ENCODE measurements at places on chromosomes 7 and 10.

GRCh38 chr7:40536421-40536820 lies 401.6 kb downstream of the SUGCT start:
- H3K4me1 ChIP-seq = no peaks in the 10 kb centered on the region
- H3K36me3 ChIP-seq = no peaks in the 10 kb centered on the region
- no peak overlapping the region for H3K27ac ChIP-seq
- no peak overlapping the region for H3K4me3 ChIP-seq
- no peak for DNase-seq

DNA sequence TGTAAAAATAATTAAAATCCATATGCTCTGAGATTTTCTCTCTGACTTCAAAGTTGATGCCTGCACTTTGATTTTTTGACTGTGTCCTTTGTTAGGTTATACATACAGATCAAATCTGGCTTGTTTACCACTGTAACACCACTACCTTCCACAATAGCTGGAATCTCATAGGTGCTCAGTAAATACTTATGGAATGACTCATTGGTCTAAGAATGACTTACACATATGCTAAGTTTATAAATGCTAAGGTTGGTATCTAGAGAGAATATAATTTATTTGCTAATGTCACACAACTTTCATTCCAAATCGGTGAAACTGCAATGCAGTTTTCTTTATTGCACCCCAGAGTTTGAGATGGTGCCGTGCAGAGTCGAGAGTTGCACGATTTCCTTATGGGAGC lies 578.5 kb downstream of the SH2D4B start:
- no peak for DNase-seq
- H3K4me3 ChIP-seq = no peak overlapping the region
- H3K36me3 ChIP-seq = no peaks in the 10 kb centered on the region
- no peaks in the 10 kb centered on the region for H3K4me1 ChIP-seq
- H3K27me3 ChIP-seq = no peaks in the 10 kb centered on the region
- no peak overlapping the region for H3K27ac ChIP-seq

DNA sequence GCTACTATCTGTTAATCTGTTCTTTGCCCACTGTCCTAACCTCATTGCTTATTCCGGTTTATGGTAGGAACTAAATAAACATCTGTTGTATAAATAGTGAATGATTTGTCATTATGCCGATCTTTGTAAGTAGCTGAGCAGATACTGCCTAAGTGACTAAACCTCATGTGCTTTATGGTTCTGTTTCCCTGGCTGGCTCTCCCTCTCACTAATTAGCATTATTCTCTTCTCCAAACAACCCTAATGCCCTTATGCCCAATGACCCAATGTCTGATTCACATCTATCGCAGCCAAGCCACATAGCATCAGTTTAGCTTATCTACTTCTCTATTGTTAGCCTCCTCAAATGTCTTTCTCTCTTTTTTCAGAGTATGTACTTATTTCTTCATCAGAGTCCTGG lies 462.3 kb upstream of the POT1 start:
- no peaks in the 10 kb centered on the region for H3K36me3 ChIP-seq
- no peak overlapping the region for H3K27ac ChIP-seq
- no peaks in the 10 kb centered on the region for H3K4me1 ChIP-seq
- H3K4me3 ChIP-seq = no peak overlapping the region

- H3K4me1 ChIP-seq = no peaks in the 10 kb centered on the region
- no peaks in the 10 kb centered on the region for H3K36me3 ChIP-seq
- no peak for DNase-seq
Measured at GRCh38 chr10:125982260-125982948, 86.0 kb downstream of the FANK1 start.

DNA sequence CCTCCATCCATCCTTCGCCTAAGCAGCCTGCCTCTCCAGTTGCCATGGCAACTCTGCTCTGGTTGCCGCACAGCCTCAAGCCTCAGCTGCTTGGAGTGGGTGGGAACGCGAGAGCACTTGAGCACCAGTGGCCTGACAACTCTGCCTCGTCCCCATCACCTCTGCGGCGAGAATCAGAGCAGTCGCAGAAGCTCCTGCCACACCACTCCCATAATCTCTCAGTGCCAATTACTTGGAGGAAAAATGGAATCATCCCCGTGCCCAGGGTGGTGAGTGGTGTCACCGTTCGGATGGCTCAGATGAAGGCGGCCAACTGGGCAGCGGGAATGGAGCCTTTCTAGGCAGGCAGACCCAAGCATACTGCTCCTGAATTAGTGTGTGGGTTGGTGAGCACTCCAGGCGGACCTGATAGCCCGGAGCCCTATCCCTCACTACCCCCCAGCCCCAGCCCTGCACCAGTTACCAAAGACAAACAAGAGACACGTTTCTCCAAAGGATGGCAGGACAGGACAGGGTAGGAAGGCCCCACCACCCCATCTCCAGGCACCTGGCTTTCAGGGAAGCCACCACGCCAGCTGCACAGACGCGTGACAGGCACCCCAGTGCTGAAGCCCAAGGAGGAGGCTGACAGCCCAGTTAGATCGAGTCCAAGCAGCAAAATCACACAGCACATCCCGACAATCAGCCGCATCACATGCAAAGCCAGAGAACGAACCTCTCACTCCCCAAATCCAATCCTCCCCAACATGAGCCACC lies 335.4 kb downstream of the PTPRN2 start:
- H3K4me1 ChIP-seq = no peaks in the 10 kb centered on the region
- no peaks in the 10 kb centered on the region for H3K36me3 ChIP-seq
- H3K4me3 ChIP-seq = no peak overlapping the region
- H3K27ac ChIP-seq = no peak overlapping the region

GRCh38 chr7:133052401-133052756 lies 29.5 kb downstream of the CHCHD3 start:
- no peaks in the 10 kb centered on the region for H3K36me3 ChIP-seq
- peaks cover 19% of the 10 kb centered on the region for H3K4me1 ChIP-seq
- no peaks in the 10 kb centered on the region for H3K27me3 ChIP-seq
- DNase-seq = no peak

DNA sequence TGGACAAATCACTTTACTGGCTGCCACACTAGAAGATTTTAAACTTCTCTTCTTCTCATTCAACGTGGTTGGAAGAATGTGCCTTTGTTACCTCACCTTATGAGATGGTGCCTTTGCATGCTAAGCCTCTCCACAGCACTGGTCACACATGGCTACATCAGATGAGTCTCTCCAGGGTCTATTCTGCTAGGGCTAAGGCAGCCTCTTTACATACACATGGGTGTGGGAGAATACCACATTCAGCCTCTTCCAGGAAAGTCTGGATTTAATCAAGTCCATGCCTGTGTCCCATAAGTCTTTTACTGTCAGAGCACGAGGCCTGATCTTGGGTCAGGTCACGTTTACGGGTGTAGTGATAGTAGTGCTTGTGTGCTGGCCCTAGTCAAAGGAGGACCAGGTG lies 701.5 kb downstream of the SORCS3 start:
- no peaks in the 10 kb centered on the region for H3K27me3 ChIP-seq
- DNase-seq = no peak
- H3K4me1 ChIP-seq = no peaks in the 10 kb centered on the region
- H3K27ac ChIP-seq = no peak overlapping the region
- H3K36me3 ChIP-seq = no peaks in the 10 kb centered on the region
- H3K4me3 ChIP-seq = no peak overlapping the region

DNA sequence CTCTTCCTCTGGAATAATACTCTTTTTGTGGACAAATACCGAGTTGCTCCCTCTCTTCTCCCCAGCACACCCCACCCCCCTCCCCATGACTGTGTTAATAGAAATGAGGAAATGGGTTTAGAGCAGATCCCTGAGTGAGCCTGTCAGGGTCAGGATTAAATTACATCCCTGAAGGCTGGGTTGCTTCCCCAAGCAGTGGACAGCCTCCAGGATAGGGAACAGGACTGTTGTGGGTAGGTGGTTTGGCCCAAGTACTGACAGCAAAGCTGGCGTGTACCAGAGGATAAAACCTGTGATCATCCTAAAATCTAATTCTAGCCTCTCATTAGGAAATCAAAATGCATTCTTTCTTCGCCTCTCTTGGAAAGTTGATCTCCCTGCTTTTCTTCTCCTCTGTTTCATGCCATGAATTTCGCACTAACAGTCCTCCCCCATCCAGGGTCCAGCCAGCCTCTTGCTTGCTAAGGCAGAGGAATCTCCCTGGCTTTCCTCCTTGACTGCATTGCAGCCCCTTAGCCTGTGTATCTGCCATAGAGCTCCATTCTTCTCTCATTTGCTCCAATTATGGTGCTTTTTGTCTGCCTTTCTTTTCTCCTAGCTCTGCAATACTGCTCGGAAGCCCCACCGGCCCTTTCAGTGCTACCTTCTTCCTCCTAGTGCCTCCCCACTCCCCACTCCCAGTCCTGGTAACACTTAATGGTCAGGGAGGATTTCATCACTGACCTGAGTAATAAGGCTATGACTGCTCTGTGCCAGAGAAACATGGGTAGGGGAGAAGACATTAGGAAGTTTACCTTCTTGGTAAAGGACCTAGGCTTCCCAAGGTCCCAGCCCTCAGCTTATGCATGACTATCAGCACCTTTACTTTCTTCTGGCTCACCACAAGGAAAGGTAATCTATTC lies 8.4 kb downstream of the LRRC4 start:
- no peak for DNase-seq
- peaks cover 5% of the 10 kb centered on the region for H3K36me3 ChIP-seq
- H3K27ac ChIP-seq = no peak overlapping the region

- no peaks in the 10 kb centered on the region for H3K36me3 ChIP-seq
- no peak for DNase-seq
- no peak overlapping the region for H3K4me3 ChIP-seq
- peaks cover 9% of the 10 kb centered on the region for H3K27me3 ChIP-seq
Measured at GRCh38 chr10:26386781-26387180, 51.4 kb upstream of the APBB1IP start.

GRCh38 chr7:143454091-143454680 lies 10.9 kb downstream of the TAS2R60 start:
- H3K36me3 ChIP-seq = no peaks in the 10 kb centered on the region
- no peaks in the 10 kb centered on the region for H3K4me1 ChIP-seq
- H3K27me3 ChIP-seq = no peaks in the 10 kb centered on the region
- no peak overlapping the region for H3K27ac ChIP-seq
- H3K4me3 ChIP-seq = no peak overlapping the region

DNA sequence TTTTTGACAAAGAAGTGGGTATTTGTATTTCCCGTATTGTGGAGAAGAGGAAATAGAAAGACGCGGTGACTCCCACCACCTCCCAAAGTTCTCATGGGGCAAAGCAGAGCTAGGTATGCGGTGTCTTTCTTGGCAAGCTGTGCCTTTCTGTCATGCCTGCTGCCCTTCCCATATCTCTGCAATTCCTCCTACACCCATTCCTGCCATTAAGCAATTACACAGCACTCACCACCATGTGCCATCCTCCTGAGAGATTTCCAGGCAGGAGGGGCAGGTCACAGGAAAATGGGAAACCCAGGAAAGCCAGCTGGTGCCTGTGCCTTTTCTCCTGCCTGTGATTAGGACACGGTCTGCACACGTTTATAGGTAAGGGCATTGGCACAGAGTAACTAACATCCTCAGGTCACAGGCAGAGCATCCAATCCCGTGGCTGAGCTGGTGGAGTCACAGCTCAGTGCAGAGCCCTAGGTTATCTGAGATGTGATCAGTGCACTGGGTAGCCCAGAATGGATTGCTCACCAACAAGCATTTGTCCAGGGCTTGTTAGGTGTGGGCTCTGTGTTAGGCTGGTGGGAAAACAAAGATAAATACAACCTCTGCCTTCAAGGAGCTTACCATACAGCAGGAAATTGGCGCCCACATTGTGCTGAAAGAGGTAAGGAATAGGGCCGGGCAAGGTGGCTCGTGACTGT lies 9.4 kb upstream of the CRTAC1 start:
- peaks cover 49% of the 10 kb centered on the region for H3K27me3 ChIP-seq
- no peak overlapping the region for H3K4me3 ChIP-seq
- no peaks in the 10 kb centered on the region for H3K36me3 ChIP-seq
- H3K27ac ChIP-seq = no peak overlapping the region

DNA sequence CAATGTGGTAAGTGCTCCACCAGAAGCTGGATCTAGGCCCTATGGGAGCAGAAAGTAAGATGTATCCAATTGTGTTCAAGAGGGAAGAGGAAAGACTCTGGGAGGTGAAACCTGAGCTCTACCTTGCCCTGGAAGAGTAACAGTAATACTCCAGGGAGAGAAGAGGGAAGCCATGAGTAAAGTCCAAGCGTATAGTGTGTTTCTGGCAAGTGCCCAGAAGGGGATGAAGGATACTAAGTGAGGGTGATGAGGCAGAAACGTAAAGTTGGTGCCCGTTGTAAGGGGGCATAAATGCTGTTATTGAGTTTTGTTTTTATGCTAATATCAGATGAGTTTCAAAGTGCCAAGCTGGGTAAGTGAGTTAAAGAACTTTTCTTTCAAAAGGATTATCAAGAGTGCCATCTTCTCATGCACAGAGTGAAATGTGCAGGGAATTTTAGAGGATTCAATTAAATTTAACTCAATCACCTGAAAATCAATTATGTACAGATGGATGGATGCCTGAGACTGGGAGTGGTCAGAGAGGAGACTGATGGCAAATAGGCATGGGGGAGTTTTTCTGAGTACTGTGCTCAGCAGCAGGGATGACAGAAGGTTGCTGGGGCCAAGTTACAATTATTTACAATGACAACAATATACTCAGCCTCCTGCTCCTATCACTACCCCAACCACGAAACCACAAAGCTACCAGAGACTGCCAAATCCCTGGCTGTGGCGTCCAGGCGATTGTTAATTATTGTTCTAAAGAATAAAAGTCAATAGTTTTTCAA lies 123.3 kb upstream of the LAMB4 start:
- DNase-seq = no peak
- no peaks in the 10 kb centered on the region for H3K4me1 ChIP-seq
- H3K27me3 ChIP-seq = no peaks in the 10 kb centered on the region
- no peak overlapping the region for H3K4me3 ChIP-seq
- no peaks in the 10 kb centered on the region for H3K36me3 ChIP-seq
- no peak overlapping the region for H3K27ac ChIP-seq

GRCh38 chr10:79331226-79331625 lies 16.0 kb upstream of the PPIF start:
- H3K4me3 ChIP-seq = no peak overlapping the region
- H3K36me3 ChIP-seq = no peaks in the 10 kb centered on the region
- no peaks in the 10 kb centered on the region for H3K4me1 ChIP-seq
- no peak overlapping the region for H3K27ac ChIP-seq
- H3K27me3 ChIP-seq = no peaks in the 10 kb centered on the region
- DNase-seq = no peak

DNA sequence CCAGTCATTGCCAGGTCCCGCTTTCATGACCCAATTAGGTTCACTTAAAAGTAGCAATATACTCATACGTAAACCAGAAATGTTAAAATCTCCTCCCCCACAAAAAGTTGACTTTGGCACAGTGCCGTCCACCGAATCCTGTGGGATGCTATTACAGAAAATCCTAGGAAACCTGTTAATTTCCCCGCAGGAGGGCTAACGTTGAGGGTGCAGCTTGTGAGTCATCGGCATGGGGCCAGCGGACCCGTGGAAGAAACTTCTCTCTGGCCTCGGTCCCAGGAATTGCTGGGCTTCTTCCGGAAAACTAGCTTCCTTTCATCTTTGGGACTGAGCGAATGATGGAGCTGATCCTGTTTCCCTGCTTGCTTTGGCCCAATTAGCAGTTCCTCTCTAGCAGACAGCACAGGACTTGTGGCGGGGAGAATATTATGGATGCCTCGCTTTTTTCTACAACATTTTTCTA lies 13.5 kb downstream of the CRYGN start:
- no peaks in the 10 kb centered on the region for H3K36me3 ChIP-seq
- no peak for DNase-seq
- no peak overlapping the region for H3K4me3 ChIP-seq
- no peaks in the 10 kb centered on the region for H3K27me3 ChIP-seq

- H3K27me3 ChIP-seq = no peaks in the 10 kb centered on the region
- no peaks in the 10 kb centered on the region for H3K36me3 ChIP-seq
- H3K4me3 ChIP-seq = no peak overlapping the region
- H3K4me1 ChIP-seq = no peaks in the 10 kb centered on the region
- no peak overlapping the region for H3K27ac ChIP-seq
- no peak for DNase-seq
Measured at GRCh38 chr7:31061185-31061584, 9.1 kb downstream of the ADCYAP1R1 start.

- peak; percentile 41 for DNase-seq
- peaks cover 34% of the 10 kb centered on the region for H3K27me3 ChIP-seq
- H3K4me3 ChIP-seq = no peak overlapping the region
- H3K4me1 ChIP-seq = no peaks in the 10 kb centered on the region
Measured at GRCh38 chr10:131858118-131858515, 42.7 kb upstream of the PPP2R2D start.

Data from upper lobe of right lung (tissue), 1 donor.